ENCODE measurements at places on chromosomes 2 and 18.

GRCh38 chr2:238448031-238448955 is 21.6 kb downstream of the ASB1 start:
- DNase-seq = no peak

DNA sequence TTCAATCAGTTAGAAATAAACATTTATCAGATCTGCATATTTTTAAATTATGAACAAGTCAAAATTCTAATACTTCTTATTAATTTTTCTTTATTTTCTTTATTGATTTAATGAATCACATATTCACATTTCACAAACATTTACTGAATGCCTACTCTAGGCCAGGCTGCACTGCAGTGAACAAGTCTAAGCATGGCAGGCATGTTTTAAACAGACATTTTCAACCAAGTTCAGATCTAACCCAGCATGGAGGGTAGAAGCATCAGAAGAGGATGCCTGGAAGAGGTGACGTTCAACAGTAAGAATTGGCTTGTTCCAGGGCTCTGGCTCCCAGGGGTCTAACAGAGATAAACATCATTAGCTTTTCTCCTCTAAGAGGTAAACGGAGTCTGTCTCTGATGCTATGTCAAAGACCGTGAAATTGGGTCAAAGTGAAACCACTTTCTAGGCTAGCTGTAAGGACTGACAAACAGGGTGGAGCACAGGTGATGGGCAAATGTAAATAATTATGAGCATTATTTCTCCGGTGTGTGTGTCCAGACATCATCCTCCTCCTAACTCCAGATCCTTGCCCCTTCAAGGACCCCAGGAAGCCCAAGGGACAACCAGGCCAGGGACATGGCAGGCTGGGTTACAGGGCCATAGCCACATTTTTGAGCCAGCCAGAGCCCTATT is 50.6 kb downstream of the UNC50 start:
- DNase-seq = no peak

- DNase-seq = no peak
These were observed 128.0 kb upstream of the FBXO11 start for GRCh38 chr2:48034295-48034694.

- no peak for DNase-seq
These were observed 771.7 kb upstream of the SALL3 start for GRCh38 chr18:78207942-78208341.

DNA sequence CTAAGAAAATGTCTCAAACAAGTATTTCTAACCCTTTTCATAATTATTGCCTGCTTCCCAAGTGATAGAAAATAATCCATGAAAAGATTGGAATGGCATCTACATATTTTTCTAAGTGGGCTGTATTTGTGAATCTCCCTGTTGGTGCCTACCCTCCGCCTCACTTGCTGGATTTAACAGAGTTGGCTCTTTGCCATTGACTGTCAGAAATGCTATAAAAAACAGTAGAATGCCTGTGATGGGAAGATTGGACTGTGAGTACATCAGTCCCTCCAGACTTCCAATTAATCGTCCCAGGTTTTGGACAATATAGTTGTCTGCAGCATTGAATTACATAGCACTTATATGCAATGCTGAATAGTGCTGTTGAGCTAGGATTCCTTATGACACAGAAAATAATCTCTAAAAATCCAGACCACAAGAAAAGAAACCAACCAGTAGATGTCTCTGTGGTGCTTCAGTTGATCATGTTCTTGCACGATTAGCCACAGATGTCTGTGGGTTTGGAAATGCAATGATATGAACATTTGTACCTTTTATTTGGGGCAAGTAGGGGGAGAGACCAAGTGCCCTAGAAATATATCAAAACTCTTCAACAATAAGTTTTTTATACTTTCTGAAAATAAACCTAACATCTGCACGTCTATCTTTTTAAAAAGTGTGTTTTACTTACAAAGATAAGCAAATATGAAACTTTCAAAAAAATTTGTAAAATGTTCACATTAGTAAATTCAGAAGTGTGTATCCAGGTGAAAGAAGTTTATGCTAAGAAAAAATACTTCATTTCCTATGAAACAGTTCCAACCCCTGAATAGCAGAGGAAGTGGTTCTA is 88.5 kb downstream of the DYNAP start:
- peak; percentile 72 for DNase-seq

- DNase-seq = no peak
These were observed 3.2 kb downstream of the CD226 start for GRCh38 chr18:69944436-69944835.

DNA sequence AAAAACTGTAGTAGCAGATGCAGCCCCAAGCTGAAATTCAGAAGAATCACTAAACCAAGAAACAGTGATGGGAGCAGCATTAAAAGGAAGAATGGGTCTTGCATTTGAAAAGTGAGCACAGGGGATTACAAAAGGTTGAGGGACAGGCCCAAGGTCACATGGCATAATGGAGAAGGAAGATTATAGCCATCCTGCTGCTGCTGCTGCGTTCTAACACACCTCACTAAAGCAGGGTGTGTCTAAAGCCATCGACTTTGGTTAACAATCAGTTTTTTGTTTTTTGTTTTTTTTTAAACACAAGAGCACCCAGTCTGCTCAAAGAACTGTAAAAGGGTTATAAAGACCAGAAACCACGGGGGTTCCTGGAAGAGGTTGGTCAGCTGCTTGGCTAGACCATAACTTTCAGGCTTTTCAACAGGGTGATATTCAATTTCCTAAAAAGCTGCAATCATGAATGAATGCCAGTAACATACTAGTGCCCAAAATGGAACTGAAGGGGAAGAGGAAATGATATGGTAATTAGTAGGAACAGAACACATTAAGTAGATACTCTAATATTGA is 102.6 kb downstream of the MYO5B start:
- no peak for DNase-seq

- DNase-seq = no peak
These were observed 44.3 kb upstream of the C2orf66 start for GRCh38 chr2:196853301-196854087.

DNA sequence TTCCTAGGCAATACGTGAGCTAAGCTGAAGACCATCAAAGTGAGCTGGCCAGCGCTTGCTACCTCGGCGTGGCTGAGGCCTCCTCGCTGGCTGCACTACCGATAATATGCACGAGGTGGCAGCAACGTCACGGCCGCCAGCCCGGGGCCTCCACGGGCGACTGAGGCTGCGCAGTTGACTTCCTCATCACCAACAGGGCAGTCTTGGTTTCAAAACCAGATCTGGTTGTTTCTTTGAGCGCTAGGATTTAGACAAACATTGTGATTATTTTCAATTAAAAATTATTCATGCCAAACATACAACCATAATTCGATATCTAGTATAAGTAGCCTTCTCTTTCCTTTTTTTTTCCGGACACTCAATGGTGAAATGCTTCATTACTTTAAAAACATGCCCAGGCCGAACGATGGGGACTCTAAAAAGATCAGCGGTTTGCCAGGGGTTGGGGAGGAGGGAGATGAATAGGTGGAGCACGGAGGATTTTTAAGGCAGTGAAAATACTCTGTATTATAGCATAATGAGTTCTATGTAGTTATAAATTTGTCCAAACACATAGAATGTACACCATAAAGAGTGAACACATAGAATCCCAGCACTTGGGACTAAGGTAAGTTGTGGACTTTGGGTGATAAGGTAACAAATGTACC is 52.0 kb downstream of the CYBRD1 start:
- DNase-seq = peak; percentile 89

GRCh38 chr18:21163647-21164547 is 52.3 kb upstream of the ROCK1 start:
- peak; percentile 84 for DNase-seq

- DNase-seq = peak; percentile 42
These were observed 45.5 kb downstream of the LYPD6 start for GRCh38 chr2:149375801-149376361.

DNA sequence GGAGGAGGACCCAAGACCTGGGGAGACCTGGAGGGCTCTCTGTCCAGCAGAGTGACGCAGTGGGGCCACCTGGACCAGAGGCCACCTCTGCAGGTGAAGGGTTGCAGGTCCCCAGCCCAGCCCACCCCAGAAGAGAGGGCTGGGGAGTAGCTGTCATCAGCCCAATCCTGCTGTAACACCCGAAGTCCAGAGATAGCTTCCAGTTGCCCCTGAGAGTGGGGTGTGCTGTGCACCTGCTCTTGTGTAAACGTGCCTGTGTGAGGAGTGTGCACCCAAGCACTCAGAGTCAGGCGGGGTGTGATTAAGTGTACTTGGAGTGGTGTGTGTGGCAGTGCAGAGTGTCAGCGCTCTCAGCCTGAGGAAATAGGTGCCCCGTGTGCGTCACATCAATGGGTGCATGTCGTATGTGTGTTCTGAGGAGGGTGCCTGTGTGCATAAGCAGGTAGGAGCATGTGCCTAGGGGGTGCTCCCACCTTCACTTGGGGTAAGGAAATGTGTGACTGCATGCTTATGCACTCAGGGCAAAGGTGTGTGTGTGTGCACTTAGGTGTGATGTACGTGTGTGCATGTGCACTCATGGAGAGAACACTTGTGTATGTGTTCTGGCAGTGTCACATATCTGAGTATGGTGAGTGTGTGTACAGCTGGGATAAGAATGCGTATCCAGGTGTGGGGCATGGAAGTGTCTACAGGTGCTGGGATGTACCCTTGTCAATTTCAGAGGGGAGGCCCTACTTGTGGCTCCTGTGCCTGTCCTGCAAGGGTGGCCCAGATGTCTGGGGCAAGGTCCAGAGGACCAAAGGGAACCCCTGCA is 672 bp downstream of the ATP6V1B1 start:
- DNase-seq = no peak

GRCh38 chr18:77167251-77167650 is 34.7 kb upstream of the MBP start:
- DNase-seq = peak; percentile 47

DNA sequence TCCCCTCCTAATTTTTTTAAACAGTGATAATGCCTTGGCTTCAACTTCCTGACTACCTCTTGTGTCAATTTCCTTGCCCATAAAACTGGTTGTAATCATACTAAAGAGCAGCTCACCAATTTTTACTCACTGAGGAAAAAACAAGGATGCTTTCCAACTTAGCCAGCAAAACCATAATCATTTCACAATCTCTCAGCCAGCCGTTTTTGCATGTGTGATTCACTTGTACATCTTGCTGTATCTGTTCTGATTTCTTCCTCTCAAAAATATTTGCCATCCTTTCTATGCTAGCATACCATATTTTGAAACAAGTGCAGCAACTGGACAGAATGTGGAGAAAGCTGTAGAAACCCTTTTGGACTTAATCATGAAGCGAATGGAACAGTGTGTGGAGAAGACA is 60.7 kb downstream of the RAB27B start:
- DNase-seq = peak; percentile 86

- DNase-seq = no peak
These were observed 1030.1 kb upstream of the POU3F3 start for GRCh38 chr2:103823847-103824246.

DNA sequence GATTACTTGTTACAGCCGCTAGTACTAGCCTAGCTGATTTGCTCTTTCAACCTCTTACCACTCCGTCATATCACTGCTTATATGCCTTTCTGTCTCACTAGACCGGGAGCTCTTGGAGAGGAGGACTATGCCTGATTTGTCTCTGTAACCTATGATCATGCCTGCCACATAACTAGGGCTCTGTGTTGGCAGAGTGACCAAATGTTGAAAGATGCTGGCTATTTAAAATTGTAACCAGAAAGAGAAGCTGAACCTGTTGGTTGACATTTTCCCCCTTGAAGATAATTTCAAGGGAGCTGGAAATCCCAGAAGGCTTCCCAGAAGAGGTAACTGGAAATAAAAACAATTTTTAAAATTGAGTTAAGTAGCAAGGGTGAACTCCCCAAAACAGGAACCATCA is 124.1 kb upstream of the MYCN start:
- DNase-seq = no peak

GRCh38 chr18:76444446-76445105 is 50.5 kb downstream of the ZNF516 start:
- DNase-seq = no peak

GRCh38 chr2:76448956-76449355 is 738.2 kb upstream of the GCFC2 start:
- DNase-seq = no peak

GRCh38 chr2:34266908-34267697 is 668.0 kb upstream of the FAM98A start:
- DNase-seq = no peak

DNA sequence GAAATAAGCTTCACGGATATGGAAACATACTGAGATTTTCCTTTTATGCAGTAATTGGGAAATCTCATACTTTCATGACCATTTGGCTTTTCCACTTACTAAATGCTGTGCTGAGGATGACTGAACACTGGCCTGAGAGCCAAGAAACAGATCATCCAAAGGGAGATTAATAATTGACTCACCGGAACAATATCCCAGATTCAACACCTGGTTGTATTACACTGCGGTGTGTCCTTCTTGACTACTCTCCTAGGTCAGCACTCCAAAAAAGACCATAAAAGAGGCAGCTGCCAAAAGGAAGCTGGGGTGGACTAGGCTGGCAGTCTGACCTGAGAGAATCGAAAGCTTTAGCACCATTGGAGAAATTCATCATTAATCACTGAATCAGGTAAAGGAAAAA is 469.1 kb downstream of the CBLN2 start:
- DNase-seq = no peak

GRCh38 chr18:62060820-62061219 is 126.0 kb downstream of the PIGN start:
- DNase-seq = no peak

GRCh38 chr2:175180701-175181103 is 808 bp downstream of the ATP5MC3 start:
- DNase-seq = peak; percentile 63

GRCh38 chr2:124339709-124340108 is 314.6 kb downstream of the CNTNAP5 start:
- DNase-seq = no peak

GRCh38 chr2:69424419-69424818 is 12.8 kb downstream of the NFU1 start:
- no peak for DNase-seq

DNA sequence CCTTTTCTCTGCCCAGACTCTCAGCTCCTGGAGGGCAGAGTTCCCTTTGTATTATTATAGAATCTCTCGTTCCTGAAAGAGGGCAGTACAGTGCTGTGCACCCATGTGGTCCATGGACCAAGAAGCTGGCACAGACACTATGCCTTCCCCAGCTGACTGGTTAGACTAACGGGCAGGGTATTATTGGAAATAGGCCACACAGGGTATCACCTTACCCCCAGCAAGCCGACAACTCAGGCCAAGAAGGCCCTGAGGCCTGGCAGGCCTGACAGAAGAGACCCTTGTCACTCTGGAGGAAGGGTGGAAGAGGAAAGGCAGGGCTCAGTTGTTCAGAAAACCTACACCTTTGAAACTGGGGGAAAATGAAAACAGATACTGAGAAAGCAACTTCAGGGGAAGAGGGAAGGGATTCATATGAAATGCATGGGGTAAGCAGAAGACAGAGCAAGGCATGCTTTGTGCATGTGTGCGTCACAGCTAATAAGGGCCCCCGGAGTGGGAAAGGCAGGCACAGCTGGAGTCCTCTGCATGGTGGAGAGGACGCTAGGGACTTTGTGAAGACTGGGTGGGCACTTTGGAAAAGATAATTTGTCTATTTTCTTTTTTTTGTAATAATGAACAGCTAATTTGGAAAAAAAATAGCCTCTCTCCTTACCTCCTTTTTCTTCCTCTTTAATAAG is 476.8 kb upstream of the CELF4 start:
- DNase-seq = no peak

Measured in foreskin fibroblast (primary cell).